Activated CD4-positive, alpha-beta T cell treated with anti-CD3 and anti-CD28 coated beads, Interleukin-2, amount 50 U/mL, for 24 hours (primary cell): ENCODE measurements at places on chromosomes 6 and 20.
A peak's percentile ranks its signal among the peaks of the same experiment; 100 is the strongest.

DNA sequence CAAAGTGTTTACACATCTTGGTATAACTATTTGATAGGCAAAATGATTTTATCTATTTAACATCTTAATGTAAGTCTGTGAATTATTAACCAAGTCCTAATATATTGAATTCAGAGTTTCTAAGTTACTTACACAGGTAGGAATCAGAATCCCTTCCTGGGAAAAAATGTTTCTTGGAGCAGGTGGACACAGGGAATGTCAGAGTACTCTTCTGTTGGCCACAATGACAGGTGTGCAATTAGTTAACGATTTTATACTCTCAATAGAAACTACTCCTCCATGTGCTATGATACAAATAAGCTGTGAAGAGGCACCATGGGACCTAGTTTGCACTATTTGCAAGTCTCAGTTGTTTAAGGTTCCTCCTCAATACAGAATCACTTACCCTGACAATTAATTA, 821 bp upstream of the TAAR5 start:
- DNase-seq: no peak

DNA sequence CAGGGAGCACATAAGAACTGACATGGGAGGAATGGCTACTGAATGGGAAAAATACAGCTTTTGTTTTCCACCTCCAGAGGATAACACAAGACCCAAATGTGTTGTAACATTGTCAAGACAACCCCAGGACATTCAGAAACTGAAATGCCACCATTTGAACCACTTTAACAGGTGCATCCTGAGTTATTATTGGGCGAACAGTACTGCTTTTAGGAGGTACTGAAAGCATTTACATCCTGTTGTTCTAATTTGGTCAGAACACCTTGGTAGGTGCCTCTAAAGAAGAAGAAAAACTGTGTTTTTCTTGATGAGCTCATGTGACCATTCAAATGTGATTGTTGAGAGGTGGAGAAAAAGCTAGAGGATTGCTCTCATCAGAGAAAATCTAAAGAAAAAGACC, 6.4 kb upstream of the TXNDC5 start:
- DNase-seq: no peak

- DNase-seq: no peak
Observed at GRCh38 chr20:45842169-45842812, 8.7 kb downstream of the SNX21 start.

- DNase-seq: no peak
Observed at GRCh38 chr20:62647521-62648317, 5.4 kb downstream of the SLCO4A1 start.

DNA sequence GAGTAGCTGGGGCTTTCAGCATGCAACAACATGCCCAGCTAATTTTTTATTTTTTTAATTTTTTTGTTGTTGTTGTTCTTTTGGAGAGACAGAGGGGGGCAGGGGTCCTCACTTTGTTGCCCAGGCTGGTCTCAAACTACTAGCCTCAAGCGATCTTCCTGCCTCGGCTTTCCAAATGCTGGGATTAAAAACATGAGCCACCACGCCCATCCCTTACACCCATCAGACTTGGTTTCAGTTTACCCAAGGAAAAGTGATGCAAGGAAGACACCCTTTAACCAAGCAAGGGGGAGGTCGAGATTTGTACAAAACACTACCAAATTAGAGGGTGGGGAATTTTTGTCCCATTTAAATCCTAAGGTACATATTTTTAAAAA, 210.1 kb downstream of the ARHGAP18 start:
- no peak for DNase-seq

DNA sequence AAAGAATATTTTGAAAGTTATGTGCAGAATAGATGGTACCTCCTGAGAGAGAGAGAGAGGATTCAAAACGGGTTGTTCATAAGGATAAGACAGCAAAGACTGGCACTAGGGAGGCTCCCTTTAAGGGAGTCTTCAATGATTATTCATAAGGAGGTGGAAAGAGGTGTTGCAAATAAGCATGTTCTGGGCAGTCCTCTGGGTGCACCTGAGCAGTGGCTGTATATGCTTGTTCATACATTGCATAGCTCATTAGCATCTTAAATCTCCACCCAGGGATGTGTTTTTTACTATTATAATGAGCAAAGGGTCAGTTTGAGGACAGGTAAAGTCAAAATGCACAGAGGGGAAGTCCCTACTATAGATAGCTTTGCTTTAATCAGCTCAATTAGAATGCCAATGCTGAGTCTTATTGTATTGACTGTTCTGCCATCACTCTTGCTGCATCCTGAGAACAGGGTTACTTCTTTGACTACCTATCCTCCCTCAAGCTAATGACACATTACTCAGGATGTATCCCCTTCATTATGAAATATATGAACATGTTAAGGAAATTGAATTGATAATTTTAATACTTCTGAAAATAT, 10.0 kb upstream of the SIRPG start:
- no peak for DNase-seq

DNA sequence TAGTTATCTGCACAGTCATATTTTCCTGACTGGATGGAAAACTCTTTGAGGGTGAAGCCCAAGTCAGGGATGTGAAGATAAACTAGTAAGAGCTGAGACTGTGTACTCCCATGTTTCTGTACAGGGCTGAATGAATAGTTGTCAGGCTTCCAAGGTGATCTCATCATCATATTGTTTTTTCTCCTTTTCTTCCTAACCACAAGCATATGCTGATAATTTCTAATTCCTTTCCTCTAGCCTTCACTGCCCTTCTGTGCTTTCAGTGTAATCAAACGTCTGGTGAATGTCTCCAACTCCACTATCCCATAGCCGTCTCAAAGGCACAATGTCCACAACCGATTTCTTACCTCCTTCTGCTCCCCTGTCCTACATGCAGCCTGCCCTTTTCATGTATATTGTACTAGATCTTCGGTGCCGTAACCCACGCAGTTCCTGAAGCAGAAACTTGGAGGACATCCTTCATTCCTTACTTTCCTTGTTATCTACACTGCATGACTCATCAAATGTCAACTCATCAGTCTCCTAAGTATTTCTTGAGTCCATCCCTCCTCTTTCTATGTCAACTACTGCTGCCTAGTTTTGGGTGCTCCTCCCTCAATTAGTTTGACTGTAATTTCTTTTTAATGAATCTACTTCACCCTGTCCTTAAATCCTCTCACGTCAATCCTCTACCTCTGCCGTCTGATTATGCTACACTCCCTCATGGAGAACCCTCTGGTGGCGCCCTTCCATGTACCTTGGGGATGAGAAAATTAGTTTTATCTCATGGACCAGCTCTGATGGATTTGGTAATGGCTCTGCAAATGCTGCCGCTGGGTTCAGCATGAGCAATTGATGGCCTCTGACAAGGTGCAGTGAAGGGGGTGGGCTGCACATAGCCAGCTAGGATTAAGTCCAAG, 21.9 kb downstream of the NCOA7 start:
- DNase-seq: no peak

DNA sequence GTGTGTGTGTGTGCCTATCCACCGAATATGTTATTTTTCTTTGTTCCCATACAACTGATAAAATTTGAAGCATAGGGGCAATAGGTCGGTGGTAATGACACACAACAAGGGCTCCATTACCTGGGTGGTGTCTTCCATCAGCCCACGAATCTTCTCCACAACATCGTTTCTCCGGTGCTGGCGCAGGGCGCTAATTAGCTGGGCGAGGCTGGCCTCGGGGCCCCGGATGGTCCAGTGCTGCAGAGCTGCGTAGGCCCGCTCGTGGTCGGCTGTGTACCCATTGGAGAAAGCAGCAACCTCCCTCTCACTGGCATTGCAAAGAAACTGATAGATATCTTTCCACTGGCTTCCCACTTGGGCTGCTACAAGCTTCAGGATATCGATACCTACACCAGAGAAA, 56.6 kb downstream of the TNFRSF21 start:
- DNase-seq: no peak

GRCh38 chr6:82570083-82570482, 206.5 kb downstream of the TPBG start:
- DNase-seq: no peak

DNA sequence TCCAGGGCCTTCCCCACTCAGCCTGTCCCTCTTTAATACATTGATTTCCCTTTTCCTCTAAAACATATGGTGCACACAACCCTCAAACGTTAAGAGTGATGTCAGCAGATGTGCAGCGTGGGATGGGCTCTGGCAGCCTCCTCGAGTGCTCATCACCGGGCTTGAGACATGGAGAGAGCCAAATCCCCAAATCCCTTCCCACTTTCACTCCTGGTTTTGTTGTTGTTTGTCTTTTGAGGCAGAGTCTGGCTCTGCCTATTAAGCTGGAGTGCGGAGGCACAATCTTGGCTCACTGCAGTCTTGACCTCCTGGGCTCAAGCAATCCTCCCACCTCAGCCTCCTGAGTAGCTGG, 5.8 kb upstream of the PLTP start:
- DNase-seq: no peak

GRCh38 chr6:111852725-111853124, 20.5 kb downstream of the FYN start:
- no peak for DNase-seq

- no peak for DNase-seq
Observed at GRCh38 chr6:135116571-135116970, 61.9 kb upstream of the HBS1L start.

GRCh38 chr20:34538671-34539123, 19.8 kb upstream of the MAP1LC3A start:
- DNase-seq: peak; percentile 51

- peak; percentile 27 for DNase-seq
Observed at GRCh38 chr6:14799928-14800327, 445.9 kb upstream of the JARID2 start.

GRCh38 chr6:103273048-103273447, 1586.7 kb downstream of the HACE1 start:
- no peak for DNase-seq

DNA sequence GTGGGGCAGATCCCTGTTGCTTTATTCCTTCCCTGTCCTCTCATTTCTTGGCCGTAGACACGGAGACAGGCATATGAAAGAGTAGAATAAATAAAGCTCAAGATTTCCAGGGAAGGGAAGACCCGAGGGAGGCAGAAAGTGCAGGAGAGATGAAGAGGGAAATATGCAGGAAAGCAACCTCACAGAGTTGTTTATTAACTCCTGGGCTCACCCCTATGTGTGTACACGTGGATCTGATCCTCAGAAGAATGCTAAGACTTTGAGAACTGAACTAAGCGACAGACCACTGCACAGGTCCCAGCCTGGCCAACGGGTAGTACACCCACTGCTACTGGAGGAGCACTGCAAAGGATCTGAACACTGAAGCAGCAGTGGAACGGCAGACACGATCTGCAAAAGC, 156.2 kb downstream of the KIF16B start:
- no peak for DNase-seq

DNA sequence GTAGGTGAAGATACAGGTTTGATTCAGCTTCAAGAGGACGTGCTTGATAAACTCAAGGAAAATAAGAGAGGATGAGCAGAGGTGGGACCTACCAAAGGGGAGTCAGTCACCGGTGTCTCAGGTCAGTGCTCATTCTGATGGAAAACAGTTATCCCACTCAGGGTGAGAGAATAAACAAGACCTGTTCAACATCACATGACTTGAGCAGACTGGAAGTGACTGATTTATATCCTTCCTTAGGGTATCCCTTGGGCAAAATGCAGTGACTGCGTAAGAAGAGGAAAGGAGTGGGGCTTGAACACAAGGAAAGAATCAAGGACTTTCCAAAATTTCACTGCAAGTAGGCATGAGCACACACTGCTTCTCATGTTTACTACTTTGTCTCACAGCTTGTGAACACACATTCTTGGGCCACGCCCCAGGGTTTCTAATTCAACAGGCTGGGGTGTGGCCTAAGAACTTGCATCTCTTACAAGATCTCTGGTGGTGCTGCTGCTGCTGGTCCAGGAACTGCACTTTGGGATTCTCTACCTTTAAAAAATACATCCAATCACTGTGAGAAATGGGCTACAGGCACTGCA, 11.6 kb downstream of the CST3 start:
- no peak for DNase-seq

GRCh38 chr6:24439858-24440539, 37.3 kb downstream of the MRS2 start:
- DNase-seq: no peak

GRCh38 chr6:145034664-145035063, 700.7 kb downstream of the EPM2A start:
- DNase-seq: no peak

GRCh38 chr6:13538084-13538483, 36.3 kb upstream of the SIRT5 start:
- DNase-seq: no peak

DNA sequence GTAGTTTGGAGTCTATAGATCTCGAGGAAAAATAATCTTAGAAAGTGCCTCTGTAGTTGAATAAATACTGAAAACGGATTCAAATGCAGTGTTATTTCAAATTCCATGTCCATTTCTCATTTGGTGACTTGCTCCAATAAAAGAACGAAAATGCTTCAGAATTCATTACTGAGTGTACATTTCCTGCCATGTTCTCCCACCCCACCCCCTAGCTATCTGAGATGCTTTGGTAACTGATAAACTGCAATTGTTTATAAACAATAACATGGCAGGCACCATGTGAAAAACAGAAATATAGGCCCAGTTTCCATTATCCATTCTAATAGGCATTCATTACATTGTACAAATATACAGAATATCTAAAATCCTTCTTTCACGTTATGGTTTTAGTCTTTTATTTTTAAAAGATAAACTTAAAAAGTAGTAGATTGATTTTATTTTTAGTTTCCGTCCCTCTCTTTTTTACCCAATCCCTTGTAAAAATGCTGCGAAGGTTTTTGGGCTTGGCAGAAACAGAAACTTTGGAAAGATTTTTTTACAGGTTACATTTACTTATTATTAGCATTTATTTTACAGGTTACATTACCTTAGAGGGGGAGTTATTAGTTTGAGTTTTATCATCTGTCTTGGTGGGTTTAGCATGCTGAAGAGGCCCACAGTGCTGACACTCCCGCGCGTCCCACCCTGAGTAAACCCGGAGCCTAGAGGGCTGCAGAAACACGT, 1.5 kb downstream of the FAM162B start:
- DNase-seq: no peak

DNA sequence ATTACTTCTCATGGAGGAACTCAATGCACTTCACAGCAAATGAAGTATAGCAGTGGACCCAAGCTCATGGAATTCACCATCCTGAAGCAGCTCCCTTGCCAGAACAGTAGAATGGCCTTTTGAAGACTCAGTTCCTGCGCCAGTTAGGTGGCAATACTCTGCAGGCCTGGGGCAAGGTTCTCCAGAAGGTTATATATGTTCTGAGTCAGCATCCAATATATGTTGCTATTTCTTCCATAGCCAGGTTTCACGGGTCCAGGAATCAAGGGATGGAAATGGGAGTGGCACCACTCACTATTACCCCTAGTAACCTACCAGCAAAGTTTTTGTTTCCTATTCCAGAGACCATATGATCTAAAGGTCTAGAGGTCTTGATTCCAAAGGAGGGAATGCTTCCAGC, 56.4 kb upstream of the CNKSR3 start:
- DNase-seq: no peak

- DNase-seq: no peak
Observed at GRCh38 chr6:137765059-137765458, 102.0 kb upstream of the TNFAIP3 start.
